Stimulated activated CD4-positive, alpha-beta T cell treated with anti-CD3 and anti-CD28 coated beads, TNF-alpha, amount 100 ng/mL, for 48 hours (primary cell): ENCODE measurements at places on chromosomes 6 and 20.

GRCh38 chr6:29620630-29621029 lies 12.4 kb downstream of the GABBR1 start:
- no peak for DNase-seq

- DNase-seq, result no peak
Measured at GRCh38 chr6:82017288-82017687, 230.3 kb downstream of the IBTK start.

DNA sequence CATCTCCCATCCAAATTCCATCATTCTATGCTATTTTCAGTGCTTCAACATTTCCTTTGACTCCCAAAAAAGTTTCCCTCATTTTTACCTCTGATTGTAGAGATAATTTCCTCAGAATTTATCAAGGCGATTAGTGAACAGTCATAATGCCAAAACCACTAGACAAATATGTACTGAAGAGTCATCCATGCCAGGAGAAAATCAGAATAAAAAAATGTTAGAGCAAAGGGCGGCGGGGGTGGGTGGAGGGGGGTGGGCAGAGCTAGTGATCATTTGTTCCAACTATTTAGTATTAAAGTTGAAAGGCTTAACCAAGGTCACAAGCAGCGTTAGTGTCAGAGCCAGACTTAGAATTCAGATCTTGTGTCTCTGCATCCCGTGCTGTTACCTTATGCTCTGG lies 5.3 kb upstream of the ADGRF5 start:
- DNase-seq, result no peak

- no peak for DNase-seq
Measured at GRCh38 chr6:31096215-31096614, 16.2 kb downstream of the C6orf15 start.
